Neuronal stem cell (in vitro differentiated cells): ENCODE measurements at places on chromosomes 13 and 19.

- DNase-seq, result no peak
Observed at GRCh38 chr13:75319254-75319653, 162.7 kb downstream of the TBC1D4 start.

GRCh38 chr13:35349673-35350278 is 126.7 kb downstream of the MAB21L1 start:
- no peak for DNase-seq

GRCh38 chr13:30690282-30691188 is 44.8 kb upstream of the ALOX5AP start:
- no peak for DNase-seq

DNA sequence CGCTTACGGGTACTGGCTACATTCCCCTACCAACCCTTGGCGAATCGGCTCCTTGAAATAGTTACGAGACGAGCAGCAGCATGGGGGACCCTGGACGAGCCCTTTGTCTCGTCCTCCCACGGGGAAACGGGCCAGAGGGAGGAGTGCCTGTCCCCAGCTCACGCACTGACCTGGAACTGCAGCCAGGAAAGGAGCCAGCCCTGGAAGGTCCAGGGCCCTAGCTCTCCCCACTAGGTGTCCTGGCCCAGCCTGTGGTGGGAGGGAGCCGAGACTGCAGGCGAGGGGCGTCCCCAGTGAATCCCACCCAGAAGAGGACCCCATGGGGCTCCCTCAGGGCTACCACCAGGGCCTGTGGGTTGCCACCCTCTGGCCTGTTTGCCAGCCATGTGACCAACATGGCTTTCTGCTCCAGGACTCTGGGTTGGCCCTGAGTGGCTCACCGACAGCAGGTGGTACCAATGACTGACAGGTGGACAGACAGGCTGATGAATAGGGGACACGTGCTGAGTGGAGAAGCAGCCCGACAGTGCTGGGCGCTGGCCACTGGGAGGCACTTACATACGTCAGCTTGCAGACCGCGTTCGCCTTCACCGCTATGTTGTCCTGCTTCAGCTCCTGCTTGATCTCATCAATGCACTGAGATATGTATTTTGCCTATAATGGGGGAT is 13.2 kb downstream of the AP3D1 start:
- DNase-seq, result no peak

DNA sequence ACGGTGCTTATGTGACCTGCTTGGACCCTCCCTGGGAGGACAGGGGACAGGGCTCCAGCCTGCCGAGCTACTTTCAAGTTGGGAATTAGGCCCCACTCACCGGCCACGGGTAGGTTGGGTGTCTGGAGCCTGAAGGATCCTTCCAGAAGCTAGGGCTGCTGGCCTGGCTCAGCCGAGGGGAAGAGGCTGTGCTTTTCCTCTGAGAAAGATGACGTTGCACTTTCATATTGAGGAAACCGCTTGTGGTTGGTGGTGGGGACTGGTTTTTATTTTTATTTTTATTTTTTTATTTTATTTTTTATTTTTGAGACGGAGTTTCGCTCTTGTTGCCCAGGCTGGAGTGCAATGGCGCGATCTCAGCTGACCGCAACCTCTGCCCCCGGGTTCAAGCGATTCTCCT is at the start of gene TMEM150B:
Gene TMEM150B, minus strand, starts transcription at position 170 of the 400 bp plus-strand sequence. CDS start 4,305 bp downstream, outside the sequence.
- DNase-seq, result no peak

DNA sequence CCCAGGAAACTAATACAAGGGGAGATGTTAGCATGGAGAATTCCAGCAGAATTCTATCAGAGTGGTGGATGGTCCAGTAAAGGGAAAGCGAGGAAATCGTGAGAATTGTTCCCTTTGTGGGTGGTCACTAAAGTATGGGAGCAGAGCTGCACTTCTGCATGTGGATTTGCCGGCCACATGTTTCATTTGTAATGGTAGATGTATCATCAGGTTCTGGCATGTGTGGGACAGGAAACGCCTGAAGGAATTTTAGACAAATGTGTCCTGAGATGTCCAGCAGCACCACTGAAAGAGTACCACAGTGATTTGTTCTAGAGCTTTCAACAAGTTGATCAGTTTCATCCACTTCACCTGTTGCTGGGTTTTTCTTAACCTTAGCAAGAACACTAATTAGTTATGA is 308.4 kb downstream of the SHISA2 start:
- no peak for DNase-seq

GRCh38 chr13:20654156-20654555 is 49.3 kb upstream of the IL17D start:
- DNase-seq, result no peak

- no peak for DNase-seq
Observed at GRCh38 chr13:108315273-108315672, 45.8 kb downstream of the TNFSF13B start.

DNA sequence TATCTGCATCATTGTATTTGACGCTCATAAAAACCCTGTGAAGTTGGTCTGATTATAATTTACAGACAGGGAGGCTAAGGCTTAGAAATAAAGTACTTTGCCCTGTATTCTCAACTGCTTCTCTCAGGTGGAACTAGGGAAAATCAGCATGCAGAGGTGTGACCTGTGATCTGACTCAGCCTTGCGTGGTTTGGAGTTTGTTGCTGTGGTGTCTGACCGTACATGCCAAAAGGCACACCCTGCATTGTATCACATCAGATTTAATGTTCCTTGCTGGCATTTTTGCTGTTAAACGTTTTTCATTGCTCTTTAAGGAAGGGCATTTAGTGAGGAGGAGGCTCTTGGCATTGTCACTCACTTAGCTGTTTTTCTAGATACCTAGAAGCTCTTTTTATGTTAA is 58.8 kb upstream of the C1QTNF9B start:
- DNase-seq, result no peak

- DNase-seq, result no peak
Observed at GRCh38 chr13:35140831-35141230, 198.8 kb downstream of the NBEA start.

- no peak for DNase-seq
Observed at GRCh38 chr13:60267498-60268202, 103.9 kb upstream of the DIAPH3 start.

- peak; percentile 54 for DNase-seq
Observed at GRCh38 chr13:25468325-25469168, 96.8 kb downstream of the ATP8A2 start.

GRCh38 chr13:113622791-113623490 is 35.1 kb downstream of the ATP4B start:
- no peak for DNase-seq

DNA sequence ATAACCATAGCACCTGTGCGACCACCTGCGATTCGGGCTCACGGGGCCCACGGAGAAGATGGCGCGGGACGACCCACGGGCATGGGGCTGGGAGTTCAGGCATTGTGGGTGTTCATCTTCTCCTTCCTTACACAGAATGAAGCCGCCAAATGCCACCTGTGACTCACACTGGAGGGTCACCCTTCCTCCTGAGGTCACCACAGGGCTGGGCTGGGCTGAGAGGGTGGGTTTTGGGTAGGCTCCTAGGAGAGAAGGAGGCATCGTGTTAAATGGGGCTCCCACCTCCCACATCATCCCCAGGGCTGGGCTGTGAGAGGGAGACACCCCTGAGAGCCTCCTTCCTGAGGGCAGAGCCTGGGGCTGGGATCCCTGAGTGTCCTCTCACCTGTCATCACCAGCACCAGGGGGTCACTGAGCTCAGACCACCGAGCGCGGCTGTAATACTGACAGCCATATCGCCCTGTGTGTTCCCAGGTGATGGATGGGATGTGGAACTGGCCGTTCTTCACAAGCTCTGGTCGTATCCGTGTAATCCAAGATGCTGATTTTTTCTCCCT is 1.4 kb downstream of the LILRB2 start:
- no peak for DNase-seq

GRCh38 chr13:64057372-64058020 is 2641.8 kb upstream of the PCDH20 start:
- DNase-seq, result no peak

GRCh38 chr13:77724092-77724491 is 26.6 kb downstream of the SLAIN1 start:
- no peak for DNase-seq

- no peak for DNase-seq
Observed at GRCh38 chr13:110921695-110922094, 6.8 kb upstream of the ANKRD10 start.

DNA sequence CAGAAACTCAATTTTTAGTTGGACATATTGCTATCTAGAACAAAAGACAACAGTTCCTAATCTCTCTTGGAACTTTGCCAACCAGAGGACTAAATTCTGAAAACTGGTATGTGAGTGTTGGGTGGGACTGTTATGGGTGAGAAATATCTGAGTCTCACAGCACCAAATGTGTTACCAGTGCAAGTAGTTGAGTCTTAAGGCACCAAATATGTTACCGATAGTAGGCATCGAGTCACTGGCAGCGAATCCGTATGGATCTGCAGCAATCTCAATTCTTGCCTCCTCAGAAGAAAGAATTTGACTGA is 575.2 kb downstream of the DACH1 start:
- no peak for DNase-seq

DNA sequence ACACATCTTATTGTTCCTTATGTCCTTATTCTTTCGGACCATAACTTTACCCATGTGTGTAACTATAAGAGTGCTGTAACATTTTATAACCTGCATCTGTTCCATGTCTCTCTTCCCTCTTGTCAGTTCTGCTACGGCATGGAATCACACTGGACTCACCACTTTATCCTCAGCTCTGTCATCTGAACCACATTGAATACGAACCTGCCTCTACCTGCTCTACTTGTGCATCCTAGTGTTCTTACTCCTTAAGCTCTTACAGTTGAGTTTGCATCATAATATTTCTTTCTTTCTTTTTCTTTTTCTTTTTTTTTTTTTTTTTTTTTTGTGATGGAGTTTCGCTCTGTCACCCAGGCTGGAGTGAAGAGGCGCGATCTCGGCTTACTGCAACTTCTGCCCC is 180.9 kb downstream of the GPC5 start:
- DNase-seq, result no peak

DNA sequence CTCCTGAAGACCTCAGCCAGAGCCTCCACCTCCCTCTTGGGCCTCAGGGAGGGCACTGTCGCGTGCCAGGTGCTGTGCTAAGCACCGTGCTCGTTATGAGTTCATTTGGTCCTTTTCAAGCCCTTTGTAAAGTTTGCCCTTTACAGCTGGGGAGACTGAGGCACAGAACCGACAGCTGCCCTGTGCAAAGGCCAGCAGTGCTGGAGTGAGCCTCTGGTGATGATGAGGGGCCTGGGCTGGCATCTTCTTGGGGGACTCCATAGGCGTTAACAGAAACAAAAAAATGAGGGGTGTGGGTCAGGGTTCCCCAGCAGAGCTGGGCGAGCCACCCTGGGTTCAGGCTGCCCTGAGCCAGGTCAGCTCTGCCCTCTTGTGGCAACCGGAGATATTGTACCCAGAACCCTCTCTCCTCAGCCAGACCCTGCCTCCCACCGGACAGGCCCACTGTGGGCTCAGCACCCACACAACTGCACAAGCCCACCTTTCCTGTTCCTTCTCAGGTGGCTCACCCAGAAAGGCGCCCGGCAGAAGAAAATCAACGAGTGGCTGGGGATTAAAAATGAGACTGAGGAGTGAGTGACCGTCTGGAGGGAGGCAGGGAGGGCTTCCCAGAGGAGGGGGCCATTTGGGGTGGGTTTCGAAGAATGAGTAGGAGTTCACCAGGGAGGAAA is 5.5 kb upstream of the IFI30 start:
- DNase-seq, result no peak

GRCh38 chr13:106919638-106920037 is 351.7 kb upstream of the ARGLU1 start:
- no peak for DNase-seq

DNA sequence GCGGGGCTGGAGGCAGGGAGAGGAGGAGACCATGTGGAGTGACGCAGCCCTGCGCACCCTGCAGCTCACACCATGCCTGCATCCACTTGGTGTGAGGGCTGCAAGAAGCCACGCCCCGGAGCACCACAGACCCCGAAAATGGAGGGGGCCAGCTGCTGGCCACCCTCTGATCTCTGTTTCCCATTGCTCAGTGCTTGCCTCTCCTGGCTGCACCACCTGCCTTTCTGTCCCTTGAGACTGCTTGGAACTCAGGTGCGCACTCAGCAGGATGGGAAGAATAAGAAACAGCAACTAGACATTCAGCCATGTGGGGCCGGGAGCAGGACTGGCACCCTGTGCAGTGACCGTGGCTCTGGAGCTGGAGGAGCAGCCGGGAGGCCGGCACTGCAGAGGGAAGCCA is 64.0 kb downstream of the ANKRD10 start:
- no peak for DNase-seq

DNA sequence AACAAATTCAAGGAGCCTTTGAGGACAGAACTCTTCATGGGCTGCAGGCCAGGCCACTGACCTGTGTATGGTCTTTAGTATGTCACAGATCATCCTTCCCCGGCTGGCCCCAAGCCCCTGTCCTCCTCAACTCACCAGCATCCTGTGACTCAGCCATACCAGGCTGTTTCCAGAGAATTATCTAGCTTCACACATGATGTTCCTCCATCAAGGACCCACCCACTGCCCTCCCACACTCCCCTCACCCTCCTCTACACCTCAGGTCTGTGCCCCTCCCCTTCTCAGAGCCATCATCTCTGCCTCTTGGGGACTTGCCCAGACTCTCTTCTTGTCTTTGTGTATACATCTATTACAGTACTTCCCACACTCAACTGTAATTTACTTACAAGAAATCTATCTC is 14.7 kb downstream of the DCT start:
- DNase-seq, result no peak

DNA sequence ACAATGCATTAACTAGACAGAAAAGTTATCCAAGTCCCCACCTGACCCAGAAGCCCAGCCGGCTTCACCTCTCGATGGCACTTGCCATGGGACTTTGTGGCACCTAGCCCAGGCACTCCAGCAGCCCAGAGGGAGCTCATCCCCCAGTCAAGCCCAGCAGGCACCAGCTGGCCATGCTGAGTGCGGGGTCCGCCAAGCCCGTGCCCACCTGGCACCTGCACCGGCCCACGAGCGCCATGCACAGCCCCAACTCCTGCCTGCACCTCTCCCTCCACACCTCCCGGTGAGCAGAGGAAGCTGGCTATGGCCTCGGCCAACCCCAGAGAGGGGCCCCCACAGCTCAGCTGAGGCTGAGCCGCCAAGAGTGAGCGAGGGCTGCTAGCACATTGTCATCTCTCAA is 1759.1 kb downstream of the OLFM4 start:
- no peak for DNase-seq

DNA sequence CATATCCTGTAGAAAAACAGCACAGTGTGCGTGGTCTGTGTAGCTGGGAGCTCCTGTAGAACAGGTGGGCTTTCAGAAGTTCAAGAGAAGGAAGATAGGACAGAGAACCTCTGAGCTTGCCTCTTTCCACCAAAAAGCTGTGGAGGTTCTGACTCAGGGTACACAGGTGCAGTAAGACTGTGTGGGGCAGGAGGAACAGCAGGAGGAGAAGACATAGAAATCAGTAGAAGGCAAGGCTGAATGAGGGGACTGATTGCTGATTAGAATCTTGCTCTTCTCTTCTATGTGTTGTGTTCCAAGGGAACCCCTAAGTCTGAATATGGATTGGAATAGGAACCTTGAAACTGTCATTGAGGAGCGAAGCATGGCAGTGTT is 122.7 kb downstream of the AKAP11 start:
- no peak for DNase-seq

DNA sequence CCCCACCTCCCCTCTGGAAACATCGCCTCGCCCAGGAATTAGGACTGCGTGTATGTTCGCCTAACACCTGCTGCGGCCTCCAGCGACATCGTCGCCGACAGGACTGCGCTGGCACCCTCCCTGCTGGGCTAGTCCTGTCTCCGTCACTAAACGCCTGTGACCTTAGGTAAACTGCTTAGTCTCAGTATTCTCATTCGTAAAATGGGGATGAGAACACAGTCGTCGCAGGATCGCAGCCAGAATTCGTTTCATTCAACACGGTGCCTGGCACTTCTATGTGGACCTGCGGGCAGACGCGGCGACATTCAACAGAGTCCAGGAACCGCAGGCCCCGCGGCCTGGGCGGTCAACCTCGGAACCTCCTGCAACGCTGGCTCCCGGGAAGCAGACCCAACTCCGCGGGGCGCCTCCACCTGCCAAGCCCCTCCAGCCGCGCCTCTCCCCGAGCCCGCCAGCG is 485 bp downstream of the CRYL1 start:
- peak; percentile 11 for DNase-seq
